Lower lobe of right lung (tissue), 2 donors: ENCODE measurements at places on chromosomes 12 and 14.

- H3K36me3 ChIP-seq = peaks cover 75% of the 10 kb centered on the region
- H3K27ac ChIP-seq = no peak overlapping the region
- no peaks in the 10 kb centered on the region for H3K27me3 ChIP-seq
- no peak for DNase-seq
Observed at GRCh38 chr14:74474376-74474775, 18.7 kb downstream of the NPC2 start.

DNA sequence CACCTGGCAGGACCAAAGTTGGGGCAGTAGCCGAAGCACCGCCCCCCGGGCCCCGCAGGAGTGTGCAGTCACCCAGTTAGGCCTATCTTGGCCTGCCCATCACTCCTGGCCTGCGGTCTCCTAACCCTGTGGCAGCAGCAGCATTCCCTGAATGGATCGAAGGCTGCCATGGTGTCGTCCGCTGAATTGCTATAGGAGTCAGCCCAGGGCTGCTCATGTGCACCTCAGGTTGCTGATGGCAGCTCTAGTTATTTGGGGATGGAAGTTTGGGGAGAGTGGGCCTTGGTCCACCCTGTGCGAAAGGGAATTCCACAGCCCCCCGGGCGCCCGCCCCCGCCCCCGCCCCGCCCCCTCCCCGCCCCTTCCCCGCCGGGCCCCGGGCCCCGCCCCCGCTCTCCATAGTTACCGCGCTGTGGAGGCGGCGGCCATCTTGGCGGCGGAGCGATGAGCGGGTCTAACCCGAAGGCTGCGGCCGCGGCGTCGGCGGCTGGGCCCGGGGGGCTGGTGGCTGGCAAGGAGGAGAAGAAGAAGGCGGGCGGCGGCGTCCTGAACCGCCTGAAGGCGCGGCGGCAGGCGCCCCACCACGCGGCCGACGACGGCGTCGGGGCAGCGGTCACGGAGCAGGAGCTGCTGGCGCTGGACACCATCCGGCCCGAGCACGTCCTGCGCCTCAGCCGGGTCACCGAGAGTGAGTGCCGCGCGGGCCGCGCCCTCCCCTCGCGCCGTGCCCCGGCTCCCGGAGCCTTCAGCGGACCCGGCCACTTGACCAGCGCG is at the start of gene UNC119B:
TSS of gene UNC119B (plus strand) at position 428 of the 774 bp plus-strand sequence. CDS start at position 445, 17 bp downstream.
- no peaks in the 10 kb centered on the region for H3K27me3 ChIP-seq
- peak; percentile 85 for DNase-seq
- H3K4me3 ChIP-seq = peak within 1 kb of the TSS; percentile 93
- peaks cover 22% of the 10 kb centered on the region for H3K36me3 ChIP-seq

DNA sequence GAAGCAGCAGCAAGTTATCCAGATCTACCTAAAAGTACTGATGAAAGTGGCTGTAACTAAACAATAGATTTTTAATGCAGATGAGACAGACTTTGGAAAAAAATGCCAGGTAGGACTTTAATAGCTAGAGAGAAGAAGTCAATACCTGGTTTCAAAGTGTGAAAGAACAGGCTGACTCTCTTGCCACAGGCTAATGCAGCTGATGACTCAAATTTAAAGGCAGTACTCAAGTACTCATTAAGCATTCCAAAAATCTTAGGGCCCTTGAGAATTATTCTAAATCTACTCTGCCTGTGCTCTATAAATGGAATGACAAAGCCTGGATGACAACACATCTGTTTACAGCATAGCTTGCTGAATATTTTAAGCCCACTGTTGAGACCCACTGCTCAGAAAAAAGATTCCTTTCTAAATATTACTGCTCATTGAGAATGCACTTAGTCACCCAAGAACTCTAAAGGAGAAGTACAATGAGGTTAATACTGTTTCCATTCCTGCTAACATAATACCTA is 68.6 kb upstream of the SYT1 start:
- H3K4me1 ChIP-seq = no peaks in the 10 kb centered on the region
- H3K4me3 ChIP-seq = no peak overlapping the region
- H3K27ac ChIP-seq = no peak overlapping the region
- H3K36me3 ChIP-seq = no peaks in the 10 kb centered on the region
- no peak for DNase-seq
- no peaks in the 10 kb centered on the region for H3K27me3 ChIP-seq

GRCh38 chr12:104163631-104164030 is 25.6 kb upstream of the NFYB start:
- H3K27me3 ChIP-seq = no peaks in the 10 kb centered on the region
- DNase-seq = no peak
- no peak overlapping the region for H3K4me3 ChIP-seq
- H3K4me1 ChIP-seq = no peaks in the 10 kb centered on the region

DNA sequence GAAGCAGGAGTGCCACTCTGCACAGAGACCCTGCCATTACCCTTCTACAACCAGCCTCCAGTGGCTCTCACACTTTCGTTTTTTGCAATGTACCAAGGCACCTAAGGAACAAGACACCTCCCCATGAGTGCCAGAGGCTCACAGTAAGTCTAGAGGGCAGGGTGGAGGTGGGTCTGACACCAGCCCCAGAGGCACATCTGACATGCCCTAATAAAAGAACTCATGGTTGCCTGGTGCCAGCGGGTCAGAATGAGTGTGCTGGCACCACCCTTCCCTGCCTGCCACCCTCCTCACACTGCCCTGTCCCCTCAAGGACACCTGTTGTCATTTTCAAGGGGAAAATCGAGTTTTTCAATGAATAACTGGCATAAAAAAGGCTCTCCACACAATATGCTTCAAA is 161.2 kb downstream of the FOXN3 start:
- no peaks in the 10 kb centered on the region for H3K27me3 ChIP-seq
- DNase-seq = no peak
- no peak overlapping the region for H3K4me3 ChIP-seq
- H3K27ac ChIP-seq = no peak overlapping the region

- H3K36me3 ChIP-seq = no peaks in the 10 kb centered on the region
- no peaks in the 10 kb centered on the region for H3K4me1 ChIP-seq
- no peak overlapping the region for H3K27ac ChIP-seq
- no peak overlapping the region for H3K4me3 ChIP-seq
Observed at GRCh38 chr12:102300824-102301461, 103.3 kb upstream of the PMCH start.

GRCh38 chr12:75979181-75979580 is 52.4 kb downstream of the PHLDA1 start:
- no peaks in the 10 kb centered on the region for H3K36me3 ChIP-seq
- no peak for DNase-seq
- peak overlapping the region; percentile 71 for H3K27ac ChIP-seq
- no peak overlapping the region for H3K4me3 ChIP-seq
- H3K27me3 ChIP-seq = no peaks in the 10 kb centered on the region
- H3K4me1 ChIP-seq = peaks cover 86% of the 10 kb centered on the region

DNA sequence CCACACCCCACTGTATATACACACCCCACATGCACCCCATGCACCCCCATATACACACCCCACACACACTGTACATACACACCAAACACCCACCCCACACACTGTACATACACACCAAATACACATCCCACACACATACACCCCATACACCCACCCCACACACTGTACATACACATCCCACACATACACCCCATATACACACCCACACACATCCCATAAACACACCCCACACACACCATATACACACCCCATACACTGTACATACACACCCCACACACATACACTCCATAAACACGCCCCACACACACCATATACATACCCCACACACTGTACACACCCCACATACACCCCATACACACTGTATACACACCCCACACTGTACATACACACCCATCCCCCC is 82.3 kb downstream of the NOC4L start:
- peaks cover 33% of the 10 kb centered on the region for H3K27me3 ChIP-seq
- no peaks in the 10 kb centered on the region for H3K36me3 ChIP-seq
- H3K4me3 ChIP-seq = no peak overlapping the region
- H3K27ac ChIP-seq = no peak overlapping the region

- no peak for DNase-seq
- no peaks in the 10 kb centered on the region for H3K4me1 ChIP-seq
- H3K27me3 ChIP-seq = no peaks in the 10 kb centered on the region
- no peaks in the 10 kb centered on the region for H3K36me3 ChIP-seq
Observed at GRCh38 chr12:78473136-78473535, 391.4 kb upstream of the SYT1 start.

- no peaks in the 10 kb centered on the region for H3K36me3 ChIP-seq
- peak within 1 kb of the TSS; percentile 91 for H3K27ac ChIP-seq
- H3K4me1 ChIP-seq = peaks cover 27% of the 10 kb centered on the region
- peak within 1 kb of the TSS; percentile 79 for H3K4me3 ChIP-seq
- peak; percentile 90 for DNase-seq
Observed at GRCh38 chr12:38905480-38906351, at the start of gene CPNE8. CPNE8 (minus strand) TSS chr12:38905591; CDS start chr12:38905534, 57 bp downstream.

- H3K27me3 ChIP-seq = peaks cover 12% of the 10 kb centered on the region
- H3K27ac ChIP-seq = no peak within 1 kb of the TSS
- H3K36me3 ChIP-seq = no peaks in the 10 kb centered on the region
- H3K4me3 ChIP-seq = peak within 1 kb of the TSS; percentile 60
- peaks cover 11% of the 10 kb centered on the region for H3K4me1 ChIP-seq
Observed at GRCh38 chr12:122182887-122183587, at the start of gene LRRC43. LRRC43 (plus strand) TSS chr12:122183123; CDS start chr12:122183145, 22 bp downstream.

GRCh38 chr12:50923361-50924130 is 28.8 kb upstream of the HIGD1C start:
- DNase-seq = no peak
- peak overlapping the region; percentile 84 for H3K4me3 ChIP-seq
- no peaks in the 10 kb centered on the region for H3K27me3 ChIP-seq
- H3K27ac ChIP-seq = peak overlapping the region; percentile 83
- peaks cover 33% of the 10 kb centered on the region for H3K4me1 ChIP-seq

GRCh38 chr12:56695327-56696101 is 7.4 kb upstream of the PTGES3 start:
- no peaks in the 10 kb centered on the region for H3K36me3 ChIP-seq
- H3K27ac ChIP-seq = no peak overlapping the region
- H3K4me3 ChIP-seq = no peak overlapping the region
- H3K4me1 ChIP-seq = no peaks in the 10 kb centered on the region
- DNase-seq = no peak

DNA sequence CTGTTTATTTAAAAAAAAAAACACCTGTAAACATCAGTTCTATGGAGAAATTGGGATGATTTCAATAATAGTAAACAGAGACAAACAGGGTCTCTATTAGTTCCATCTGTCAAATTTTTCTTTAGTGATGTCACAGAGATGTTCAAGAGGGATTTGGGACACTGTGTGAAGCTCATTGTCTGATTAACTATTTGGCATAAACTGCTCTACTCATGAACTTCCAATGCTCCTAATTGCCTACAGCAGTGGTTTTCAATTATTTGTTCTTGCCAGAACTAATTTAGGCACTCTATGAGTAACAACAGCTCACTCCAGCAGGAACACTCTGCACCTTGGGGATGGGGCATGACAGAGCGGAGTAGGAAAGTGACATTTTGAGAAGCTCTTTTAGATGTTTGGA is 250.1 kb upstream of the PRKD1 start:
- no peak for DNase-seq
- no peak overlapping the region for H3K4me3 ChIP-seq
- no peaks in the 10 kb centered on the region for H3K4me1 ChIP-seq
- no peaks in the 10 kb centered on the region for H3K27me3 ChIP-seq
- H3K27ac ChIP-seq = no peak overlapping the region
- H3K36me3 ChIP-seq = no peaks in the 10 kb centered on the region

DNA sequence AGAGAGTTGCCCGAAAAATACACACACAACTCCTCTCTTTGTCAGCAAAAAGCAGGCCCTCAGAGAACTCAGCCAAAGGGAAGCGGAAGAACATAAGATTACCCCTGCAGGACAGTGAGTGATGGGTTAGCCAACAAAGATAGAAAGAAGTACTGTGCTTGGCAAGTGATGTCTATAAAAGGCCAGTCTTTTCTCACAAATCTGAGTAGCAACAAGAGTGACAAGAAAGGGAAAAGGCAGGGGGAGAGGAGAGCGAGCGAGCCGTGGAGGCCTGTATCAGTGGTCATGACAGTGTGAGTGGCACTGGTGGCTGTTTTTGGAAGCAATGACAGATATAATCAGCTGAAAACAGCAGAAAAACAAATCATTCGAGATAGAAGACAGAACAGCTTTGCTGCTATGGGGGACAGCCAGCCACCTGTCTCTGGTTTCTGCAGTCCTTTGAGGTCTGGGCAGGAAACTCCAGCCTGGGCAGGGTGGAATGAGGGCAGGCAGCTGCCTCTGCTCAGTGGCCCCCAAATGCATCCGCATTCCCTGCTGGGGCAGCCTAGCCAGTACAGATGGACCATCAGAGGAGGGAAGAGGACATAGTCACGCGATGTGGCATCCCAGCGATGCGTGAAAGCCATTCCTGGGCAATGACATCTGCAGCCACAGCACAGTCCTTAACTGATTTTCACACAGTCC is 74.7 kb downstream of the TRIM9 start:
- no peak overlapping the region for H3K27ac ChIP-seq
- no peak for DNase-seq
- H3K4me1 ChIP-seq = peaks cover 5% of the 10 kb centered on the region
- no peaks in the 10 kb centered on the region for H3K36me3 ChIP-seq

- peaks cover 50% of the 10 kb centered on the region for H3K4me1 ChIP-seq
- DNase-seq = no peak
- H3K4me3 ChIP-seq = no peak overlapping the region
Observed at GRCh38 chr12:1740161-1740948, 49.5 kb downstream of the ADIPOR2 start.

- H3K27ac ChIP-seq = no peak within 1 kb of the TSS
- H3K27me3 ChIP-seq = no peaks in the 10 kb centered on the region
- peaks cover 14% of the 10 kb centered on the region for H3K36me3 ChIP-seq
- H3K4me3 ChIP-seq = no peak within 1 kb of the TSS
Observed at GRCh38 chr12:56229916-56230431, at the start of gene SLC39A5. SLC39A5 (plus strand) TSS chr12:56230051; CDS start chr12:56231275, 1,224 bp downstream.

- DNase-seq = no peak
- no peak overlapping the region for H3K4me3 ChIP-seq
- H3K27me3 ChIP-seq = no peaks in the 10 kb centered on the region
- H3K36me3 ChIP-seq = no peaks in the 10 kb centered on the region
- H3K4me1 ChIP-seq = peaks cover 8% of the 10 kb centered on the region
Observed at GRCh38 chr12:75704664-75705063, 193.3 kb upstream of the KRR1 start.
